ENCODE measurements at places on chromosomes 12 and 14. TPM values are rescaled to one million over a fixed set of nuclear protein-coding genes. Genes with fewer than 3 reads are reported as not detected.

- DNase-seq, result no peak
Observed at GRCh38 chr12:45518291-45519235, 210.9 kb upstream of the ARID2 start.

DNA sequence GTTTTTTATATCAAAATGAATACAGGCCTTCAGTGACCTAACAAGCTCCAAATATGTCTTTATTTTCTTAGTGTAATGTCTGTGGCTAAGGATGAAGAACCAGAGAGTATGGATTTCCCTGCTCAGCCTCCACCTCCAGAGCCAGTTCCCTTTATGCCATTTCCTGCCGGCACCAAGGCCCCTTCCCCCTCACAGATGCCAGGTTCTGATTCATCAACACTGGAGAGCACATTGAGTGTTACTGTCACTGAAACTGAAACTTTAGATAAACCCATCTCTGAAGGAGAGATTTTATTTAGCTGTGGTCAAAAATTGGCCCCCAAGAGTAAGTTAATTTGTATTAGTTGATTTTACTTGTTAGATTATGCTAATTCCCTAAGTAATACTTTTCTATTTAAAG is 61.0 kb downstream of the KIAA0586 start:
- DNase-seq, result no peak

- no peak for DNase-seq
Observed at GRCh38 chr12:26017484-26018211, 59.2 kb downstream of the RASSF8 start.

DNA sequence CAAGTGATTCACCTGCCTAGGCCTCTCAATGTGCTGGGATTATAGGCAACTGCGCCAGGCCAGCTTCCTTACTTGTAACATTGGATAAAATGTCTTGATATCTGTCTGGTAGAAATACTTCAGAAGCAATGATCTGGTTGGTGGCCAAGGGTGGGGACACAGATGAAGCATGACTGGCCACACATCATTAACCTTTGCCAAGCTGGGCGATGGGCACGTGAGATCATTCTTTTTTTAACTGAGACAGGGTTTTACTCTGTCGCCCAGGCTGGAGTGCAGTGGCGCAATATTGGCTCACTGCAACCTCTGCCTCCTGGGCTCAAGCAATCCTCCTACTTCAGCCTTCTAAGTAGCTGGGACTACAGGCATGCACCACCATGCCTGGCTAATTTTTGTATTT is 31.1 kb downstream of the PLEKHH1 start:
- no peak for DNase-seq

- no peak for DNase-seq
Observed at GRCh38 chr12:108847705-108848104, 9.7 kb downstream of the SSH1 start.

- DNase-seq, result no peak
Observed at GRCh38 chr14:73249564-73250316, 12.4 kb downstream of the PAPLN start.

The GDF3 gene
- 0.26 TPM for total RNA-seq
